CD4-positive, alpha-beta T cell treated with Interleukin-17A for 4 hours (primary cell): ENCODE measurements at places on chromosomes 11 and 22.
A peak's percentile ranks its signal among the peaks of the same experiment; 100 is the strongest.

DNA sequence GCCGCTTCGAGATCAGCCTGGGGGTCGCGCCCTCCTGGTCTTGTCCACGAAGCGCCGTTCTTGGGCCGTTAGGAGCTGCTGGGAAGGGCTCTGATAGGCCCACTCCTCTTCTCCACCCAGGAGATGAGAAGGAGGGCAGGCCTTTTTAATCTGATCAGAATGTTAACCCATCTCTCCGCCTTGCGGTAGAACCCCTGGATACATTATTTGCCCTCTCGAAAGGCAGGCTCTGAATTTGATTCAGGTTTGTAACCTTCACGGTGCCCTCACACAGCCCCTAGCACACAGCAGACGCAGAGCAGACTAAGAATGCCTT is at the start of gene CCDC83:
TSS of gene CCDC83 (plus strand) at position 43 of the 316 bp plus-strand sequence. CDS start 9,741 bp downstream, outside the sequence.
- no peak for DNase-seq

DNA sequence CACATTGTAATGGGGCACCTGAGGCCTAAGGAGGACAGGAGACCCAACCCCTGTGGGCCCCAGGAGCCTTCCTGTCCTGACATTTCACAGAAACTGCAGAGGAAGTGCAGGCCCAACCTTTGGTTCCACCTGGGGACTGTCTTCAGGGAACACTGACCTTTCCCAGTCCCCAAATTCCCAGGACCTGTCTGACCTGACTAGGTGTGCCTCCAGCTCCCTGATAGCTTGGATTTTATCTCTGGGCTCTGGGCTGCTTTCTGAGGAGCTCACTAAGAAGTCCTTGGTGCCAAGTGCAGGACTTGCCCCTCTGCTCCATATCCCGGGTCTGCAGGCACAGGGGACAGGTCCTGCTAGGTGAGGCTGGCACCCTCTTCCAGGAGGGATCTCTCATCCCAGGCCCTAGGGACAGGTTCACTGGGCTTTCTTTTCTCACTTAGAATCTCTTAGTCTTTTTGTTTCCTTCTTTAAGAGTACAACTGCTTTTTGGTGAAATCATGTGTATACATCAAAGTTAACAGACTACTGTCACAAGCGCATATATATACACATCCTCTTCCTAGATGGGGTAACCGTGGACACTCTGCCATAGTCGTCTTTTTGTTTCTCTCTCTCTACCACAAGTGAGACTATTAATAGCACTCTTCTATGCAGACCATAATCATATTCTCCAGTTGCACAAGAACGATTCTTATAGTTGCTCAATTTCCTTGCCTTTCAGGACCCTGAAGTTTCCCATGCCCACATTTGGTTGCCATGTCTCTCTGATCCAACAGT is 72.0 kb upstream of the IGLL5 start:
- no peak for DNase-seq

GRCh38 chr22:45452565-45453379 is 39.3 kb downstream of the RIBC2 start:
- DNase-seq: no peak

GRCh38 chr22:24069721-24070120 is 58.6 kb downstream of the CABIN1 start:
- no peak for DNase-seq

GRCh38 chr22:25628494-25628893 is 64.0 kb downstream of the GRK3 start:
- no peak for DNase-seq

- no peak for DNase-seq
These were observed 74.7 kb upstream of the SESN3 start for GRCh38 chr11:95305705-95306104.

DNA sequence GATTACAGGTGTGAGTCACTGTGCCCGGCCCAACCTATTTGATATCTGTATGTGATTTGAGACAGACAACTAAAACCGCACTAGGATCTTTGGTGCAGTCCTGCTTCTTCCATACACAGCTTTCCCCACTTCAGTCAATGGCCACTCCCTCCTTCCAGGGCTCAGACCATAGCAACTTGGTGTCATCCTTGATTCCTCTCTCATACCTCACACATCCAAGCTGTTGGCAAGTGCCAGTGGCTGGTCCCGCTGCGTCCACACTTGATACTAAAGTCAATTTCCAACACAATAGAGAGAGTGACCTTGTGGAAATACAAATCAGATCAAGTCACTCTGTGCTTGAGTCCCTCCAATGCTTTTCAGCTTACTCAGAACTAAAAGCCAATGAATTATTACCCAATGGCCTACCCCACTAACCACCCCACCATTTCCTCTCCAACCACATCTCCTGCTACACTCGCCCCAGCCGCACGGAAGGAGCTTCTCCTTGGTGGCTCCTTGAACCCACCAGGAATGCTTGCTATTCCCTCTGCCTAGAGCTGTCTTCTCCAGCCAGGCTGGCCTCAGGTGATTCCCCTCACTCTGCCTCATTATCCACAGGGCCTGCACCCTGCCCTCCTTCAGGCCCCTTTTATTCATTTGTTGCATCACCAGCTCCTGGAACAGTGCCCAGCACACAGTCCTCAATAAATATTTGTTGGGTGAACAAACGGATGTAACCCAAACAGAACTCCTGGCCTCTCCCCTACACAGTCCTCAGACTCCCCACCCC is 12.9 kb downstream of the ABTB2 start:
- no peak for DNase-seq

GRCh38 chr11:27372164-27372563 is 9.1 kb upstream of the CCDC34 start:
- DNase-seq: no peak

DNA sequence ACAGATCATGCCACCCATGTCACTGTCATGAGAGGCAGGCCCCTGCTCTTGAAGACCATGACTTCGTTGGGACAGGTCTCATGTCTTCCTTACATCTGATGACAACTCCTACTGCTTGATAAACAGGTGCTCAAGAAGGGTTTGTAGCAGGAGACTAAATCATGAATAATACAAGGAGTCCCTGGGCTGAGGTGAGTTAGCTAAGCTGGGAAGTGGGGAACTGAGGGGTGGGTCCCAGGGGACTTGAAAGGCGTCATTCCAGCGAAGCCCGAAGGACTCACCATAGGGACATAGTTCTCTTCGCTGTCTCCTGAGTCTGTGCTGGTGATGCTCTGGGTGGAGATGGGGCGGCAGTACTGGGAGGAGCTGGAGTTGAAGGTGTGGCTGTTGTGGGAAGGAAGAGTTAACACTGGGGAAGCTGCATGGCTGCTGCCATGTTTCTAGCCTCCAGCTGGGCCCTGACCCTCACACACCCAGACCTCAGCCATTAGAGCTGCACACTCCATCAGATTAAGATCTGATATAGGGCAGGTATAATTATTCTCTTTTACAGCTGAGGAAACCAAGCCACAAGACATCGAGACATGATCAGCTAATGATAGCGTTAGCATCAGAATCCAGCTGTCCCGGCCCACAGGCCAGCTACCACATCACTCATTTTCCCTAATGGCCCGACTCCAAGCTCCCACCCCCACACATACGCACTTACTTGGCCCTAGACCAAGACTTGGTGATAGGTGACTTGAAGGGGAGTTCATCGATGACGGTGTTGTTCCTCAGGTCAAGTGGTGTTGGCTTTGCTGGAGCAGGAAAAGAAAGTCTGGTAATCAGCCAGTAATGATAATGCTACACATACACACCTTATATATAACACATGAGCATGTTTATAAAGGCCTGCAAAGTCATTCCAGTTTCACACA is 32.9 kb downstream of the USP35 start:
- DNase-seq: no peak

DNA sequence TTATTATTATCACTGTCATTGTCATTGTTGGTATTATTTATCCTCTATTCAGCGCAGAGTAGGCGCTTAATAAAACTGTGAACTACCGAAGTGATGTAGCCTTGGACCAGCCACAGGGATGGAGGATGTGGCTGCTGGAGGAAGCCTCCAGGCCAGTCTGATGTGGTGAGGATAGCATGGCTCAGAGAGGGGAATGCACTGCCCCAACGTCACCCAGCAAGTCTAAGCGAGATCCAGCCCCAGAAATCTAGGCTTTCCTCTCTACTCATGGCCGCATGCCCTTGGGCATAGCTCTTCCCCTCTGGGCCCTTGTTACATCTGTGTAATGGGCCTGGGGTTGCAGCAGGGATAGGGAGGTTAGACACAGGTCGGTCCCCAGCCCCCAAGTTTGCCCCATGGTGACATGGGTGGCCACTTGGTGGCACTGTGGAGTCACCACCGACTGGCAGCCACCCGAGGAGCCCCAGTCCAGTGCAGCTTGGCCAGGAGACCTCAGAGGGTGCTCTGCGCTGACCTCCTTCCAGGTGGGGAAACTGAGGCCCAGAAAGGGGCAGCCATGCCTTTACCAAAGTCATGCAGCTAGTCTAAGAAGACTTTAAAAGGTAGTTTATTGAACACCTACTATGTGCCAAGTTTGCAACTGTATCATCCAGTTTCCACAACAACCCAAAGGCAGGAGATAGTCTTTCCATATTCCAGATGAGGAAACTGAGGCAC is 395.7 kb downstream of the MN1 start:
- DNase-seq: peak; percentile 7

GRCh38 chr11:61969838-61970662 is 2.6 kb upstream of the FTH1 start:
- no peak for DNase-seq

DNA sequence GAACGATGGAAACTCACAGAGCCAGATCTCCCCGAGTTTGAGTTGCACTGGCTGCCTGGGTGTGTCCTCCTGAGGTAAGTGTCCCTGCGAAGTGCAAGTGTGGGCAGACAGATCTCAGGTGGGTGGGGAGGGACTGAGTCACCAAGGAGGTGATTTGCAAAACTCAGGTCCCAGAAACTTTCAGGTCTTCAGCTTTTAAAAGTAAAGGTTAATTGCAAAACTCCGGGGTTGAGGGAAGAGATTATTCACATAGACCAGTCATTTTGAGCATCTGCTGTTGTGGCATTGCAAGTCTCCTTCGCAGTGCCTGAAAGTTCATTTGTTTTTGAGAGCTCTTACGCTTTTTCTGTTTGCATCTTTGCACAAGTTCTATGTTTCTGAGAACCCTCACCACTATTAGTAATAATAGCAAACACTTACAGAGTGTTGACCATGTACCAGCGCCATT is 7.1 kb downstream of the CD44 start:
- peak; percentile 82 for DNase-seq

- no peak for DNase-seq
These were observed 52.1 kb downstream of the NTM start for GRCh38 chr11:131422496-131422895.

GRCh38 chr11:70517203-70517602 is 118.9 kb downstream of the CTTN start:
- no peak for DNase-seq

- peak; percentile 0 for DNase-seq
These were observed 4.2 kb downstream of the MUC5B start for GRCh38 chr11:1226986-1227550.

- no peak for DNase-seq
These were observed 34.7 kb downstream of the PRR14L start for GRCh38 chr22:31715147-31715778.

GRCh38 chr22:42794551-42795510 is 62.2 kb downstream of the ARFGAP3 start:
- DNase-seq: no peak

GRCh38 chr11:68173926-68174325 is 39.2 kb downstream of the KMT5B start:
- no peak for DNase-seq

DNA sequence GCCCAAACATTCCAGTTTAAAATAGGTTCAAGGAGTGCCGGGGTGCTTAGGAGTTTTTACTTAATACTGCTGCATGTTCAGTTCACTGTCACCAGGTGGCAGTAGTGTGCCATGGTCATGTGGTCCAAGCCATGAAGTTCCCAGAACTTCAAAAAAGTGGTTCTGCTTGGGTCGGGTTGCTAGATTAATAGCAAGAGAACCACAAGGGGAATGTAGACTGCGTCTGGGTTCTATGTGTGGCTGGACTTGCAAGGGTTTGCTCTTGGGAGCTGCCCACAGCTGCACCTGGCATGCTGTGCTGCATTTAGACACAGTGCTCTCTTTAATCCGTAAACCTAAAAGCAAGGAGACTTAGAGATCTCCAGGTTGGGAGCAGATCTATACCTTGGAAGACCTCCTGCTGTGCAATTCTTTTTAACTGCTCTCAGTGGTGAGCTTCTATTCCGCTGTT is 6.5 kb upstream of the SPON1 start:
- peak; percentile 78 for DNase-seq

DNA sequence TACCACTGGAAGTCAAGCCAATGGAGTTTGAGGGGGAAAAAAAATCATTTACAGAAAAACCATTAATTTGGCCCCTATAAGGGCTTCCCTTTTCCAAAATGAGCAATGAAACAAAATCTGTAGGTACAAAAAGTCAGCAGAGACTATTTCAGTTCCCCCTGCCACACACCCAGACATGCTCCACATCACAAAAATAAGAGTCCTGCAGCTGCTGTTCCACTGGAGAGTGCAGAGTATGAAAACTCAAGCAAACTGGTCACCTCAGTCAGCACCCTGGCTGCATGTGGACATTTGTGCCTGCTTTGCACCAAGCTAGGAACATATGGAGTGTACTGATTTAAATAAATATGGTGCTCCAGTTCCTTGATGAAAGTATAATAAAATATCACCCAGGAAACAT is 15.1 kb downstream of the POU2AF1 start:
- no peak for DNase-seq

DNA sequence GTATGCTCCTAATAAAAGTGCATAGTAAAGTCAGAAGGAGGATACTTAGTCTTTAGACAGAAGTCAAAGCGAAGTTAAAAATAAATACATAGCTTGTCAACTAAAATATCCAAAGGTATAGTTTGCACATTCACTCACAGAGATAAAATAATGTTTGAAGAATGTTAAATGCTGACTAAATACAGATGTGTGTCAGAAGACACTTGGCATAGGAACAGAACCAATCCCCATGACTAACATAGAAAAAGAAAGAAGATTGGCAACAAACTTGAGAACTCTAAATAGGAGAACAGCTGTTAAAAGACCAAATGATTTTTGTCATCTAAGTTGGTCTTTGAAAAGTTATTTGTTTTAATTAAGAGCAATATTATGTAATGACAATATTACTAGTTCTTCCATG is 1172.1 kb upstream of the RAG2 start:
- DNase-seq: no peak

- DNase-seq: peak; percentile 6
These were observed 23.8 kb upstream of the FZD4 start for GRCh38 chr11:86978756-86979608.

DNA sequence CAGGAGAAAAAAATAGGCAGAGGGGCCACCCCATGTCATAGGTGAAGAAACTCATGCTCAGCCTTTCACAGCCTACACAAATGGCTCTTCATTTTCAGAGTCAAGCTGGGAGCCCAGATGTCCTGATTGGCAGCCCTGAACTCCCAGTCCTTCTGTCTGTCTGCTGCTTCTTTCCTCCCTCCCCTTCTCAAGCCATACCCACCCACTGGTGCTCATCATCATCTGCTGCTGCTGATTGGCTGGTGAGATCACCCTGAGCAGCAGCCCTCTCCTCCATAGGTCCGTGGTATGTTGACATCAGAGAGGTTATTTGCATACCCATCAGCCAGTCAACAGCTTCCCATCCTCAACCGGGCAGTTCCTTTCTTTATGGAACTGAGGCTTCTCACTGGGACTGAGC is 46.1 kb upstream of the PRDM11 start:
- no peak for DNase-seq

DNA sequence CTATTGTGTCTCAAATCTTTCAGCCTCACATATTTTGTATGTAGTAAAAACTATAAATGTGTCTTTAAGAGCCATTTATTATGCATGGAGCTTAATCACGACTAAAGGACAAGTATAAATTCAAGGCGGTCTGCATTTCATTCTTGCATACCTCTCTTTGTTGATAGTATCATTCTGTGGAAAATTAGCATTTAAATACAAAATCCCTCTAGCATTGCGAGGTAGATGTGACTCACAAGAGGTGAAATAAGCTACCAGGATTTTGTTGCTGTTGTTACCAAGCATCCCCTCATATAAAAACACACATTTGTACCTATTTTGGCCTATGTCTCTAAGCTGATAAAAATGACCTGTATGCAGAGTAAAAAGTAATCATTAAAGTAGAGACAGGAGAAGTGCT is 537.4 kb upstream of the LUZP2 start:
- DNase-seq: no peak
